ENCODE measurements at places on chromosomes 2 and 18. TPM values are rescaled to one million over a fixed set of nuclear protein-coding genes. Genes with fewer than 3 reads are reported as not detected.

Gene ANKRD23
- total RNA-seq: 1.4 TPM

Gene TRIB2
- 0.51 TPM for total RNA-seq

Gene CNDP1
- total RNA-seq: not detected

Gene LAPTM4A
- total RNA-seq: 224 TPM

Gene FMNL2
- total RNA-seq: 39.0 TPM

Gene GPR75
- 1.1 TPM for total RNA-seq

Gene TUBA3E
- total RNA-seq: 6.3 TPM

Gene CPO
- total RNA-seq: not detected

All from A549 treated with dexamethasone at 1 μM for 4 hours (cell line).